ENCODE measurements at places on chromosomes 11 and 22.

- DNase-seq, result no peak
These were observed 10.1 kb downstream of the SIGIRR start for GRCh38 chr11:404551-405264.

DNA sequence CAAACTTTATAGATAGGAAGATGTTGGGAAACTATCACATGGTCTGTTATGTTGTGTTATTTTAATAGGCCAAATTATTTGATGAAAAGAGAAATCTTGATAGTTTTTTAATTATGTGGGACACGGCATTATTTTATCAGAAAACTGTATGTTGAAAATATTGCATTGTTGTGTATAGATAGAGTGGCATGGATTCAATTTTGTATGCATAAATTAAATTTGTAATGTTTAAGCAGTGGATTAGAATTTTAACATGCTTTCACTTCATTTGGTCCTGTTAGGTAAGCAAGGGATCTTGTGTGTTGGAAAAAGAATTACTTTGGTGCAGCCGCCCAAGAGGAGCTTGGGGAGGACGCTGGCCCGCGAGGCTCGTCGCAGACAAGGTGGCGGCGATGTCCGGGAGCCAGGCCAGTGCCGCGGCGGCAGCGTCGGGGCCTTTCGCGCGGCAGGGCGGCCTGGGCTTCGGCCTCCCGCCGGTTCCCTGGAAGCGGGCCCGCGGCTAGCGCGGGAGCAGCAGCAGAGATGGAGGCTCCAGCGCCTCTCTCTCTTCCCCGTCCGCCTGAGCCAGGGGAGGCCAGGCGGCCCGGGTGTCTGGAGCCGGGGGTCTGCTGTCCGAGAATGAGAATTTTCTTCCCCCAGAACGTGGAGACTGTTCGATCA, 82.7 kb downstream of the GGT1 start:
- DNase-seq, result no peak

GRCh38 chr11:78742430-78742829, 167.8 kb upstream of the NARS2 start:
- DNase-seq, result no peak

- no peak for DNase-seq
These were observed 19.3 kb downstream of the TREH start for GRCh38 chr11:118659953-118660680.

GRCh38 chr11:12577725-12578644, 96.2 kb upstream of the TEAD1 start:
- no peak for DNase-seq

GRCh38 chr11:17652556-17652955, 66.8 kb upstream of the MYOD1 start:
- DNase-seq, result no peak

DNA sequence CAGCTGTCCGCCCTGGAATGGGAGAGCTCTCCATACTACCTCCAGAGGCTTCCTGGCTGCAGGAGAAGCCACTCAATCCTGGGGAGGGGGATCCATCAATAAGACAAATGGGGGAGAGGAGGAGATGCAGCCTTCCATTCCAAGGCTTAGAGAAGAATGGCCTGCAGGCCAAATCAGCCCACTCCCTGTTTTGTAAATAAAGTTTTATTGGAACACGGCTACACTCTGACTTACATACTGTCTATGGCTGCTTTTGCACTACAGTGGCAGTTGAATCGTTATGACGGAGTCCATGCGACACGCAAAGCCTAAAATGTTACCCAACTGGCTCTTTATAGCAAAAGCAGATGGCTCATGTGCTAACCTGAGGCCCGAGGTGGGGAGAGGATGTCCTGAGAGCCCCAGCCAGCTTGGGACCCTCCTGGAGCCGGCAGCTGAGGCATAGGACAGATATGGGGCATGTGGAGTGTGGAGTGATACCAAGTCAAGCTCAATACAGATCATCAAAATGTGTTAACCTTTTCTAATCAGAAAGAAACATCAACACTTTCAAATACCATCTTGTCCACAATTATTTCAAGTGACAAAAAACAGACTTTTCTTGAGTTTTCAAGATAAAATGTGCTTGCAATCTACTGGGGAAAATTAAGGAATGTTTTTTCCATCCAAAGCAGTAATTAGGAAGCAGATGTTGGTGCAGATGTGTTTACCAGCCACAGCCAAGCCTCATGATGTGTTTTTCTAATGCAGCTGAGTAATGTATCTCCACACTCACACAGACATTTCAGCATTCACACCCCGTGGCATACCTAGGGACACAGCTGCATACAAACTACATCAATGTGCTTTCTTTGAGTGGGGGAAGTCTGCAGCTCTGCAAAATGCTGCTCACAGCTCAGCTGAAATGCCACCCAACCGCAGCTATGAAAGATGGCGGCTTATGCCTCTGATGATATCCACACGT, 181.6 kb downstream of the SHANK2 start:
- DNase-seq, result no peak

- DNase-seq, result no peak
These were observed 85.0 kb downstream of the ATG16L2 start for GRCh38 chr11:72899238-72899637.

DNA sequence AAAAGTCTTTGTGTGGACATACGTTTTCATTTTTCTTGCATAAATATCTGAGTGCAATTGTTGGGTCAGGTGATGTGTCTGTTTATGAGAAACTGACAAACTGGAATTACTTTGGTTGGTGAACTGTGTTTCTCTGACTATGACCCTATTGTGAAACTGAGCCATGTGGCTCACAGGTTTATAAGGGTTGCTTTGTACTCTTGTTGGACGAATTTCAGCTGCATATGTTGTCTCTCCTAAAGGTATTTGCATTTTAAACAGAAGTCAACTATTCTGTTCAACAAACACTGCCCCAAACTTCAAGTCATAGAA, 34.4 kb upstream of the RASD2 start:
- no peak for DNase-seq

GRCh38 chr22:19455585-19456370, 8.3 kb upstream of the C22orf39 start:
- no peak for DNase-seq

DNA sequence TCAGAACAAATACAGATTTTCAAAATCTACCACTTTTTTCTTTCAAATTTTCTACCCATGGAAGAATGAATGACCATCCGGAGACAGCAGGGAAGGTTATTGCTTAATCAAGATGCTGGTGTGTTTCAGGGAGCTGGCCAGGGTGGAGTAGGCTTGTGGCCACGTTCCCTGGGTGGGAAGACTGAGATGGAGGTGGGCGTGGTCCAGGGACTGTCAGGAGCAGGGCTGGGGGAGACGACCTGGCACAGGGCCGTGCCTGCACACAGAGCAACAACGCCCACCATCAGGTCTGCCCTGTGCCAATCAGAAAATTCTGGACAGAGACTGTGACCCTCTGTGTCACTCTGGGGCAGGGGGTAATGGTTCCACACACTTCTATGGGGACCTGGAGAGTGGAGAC, 7.1 kb upstream of the APOBEC3H start:
- DNase-seq, result no peak

DNA sequence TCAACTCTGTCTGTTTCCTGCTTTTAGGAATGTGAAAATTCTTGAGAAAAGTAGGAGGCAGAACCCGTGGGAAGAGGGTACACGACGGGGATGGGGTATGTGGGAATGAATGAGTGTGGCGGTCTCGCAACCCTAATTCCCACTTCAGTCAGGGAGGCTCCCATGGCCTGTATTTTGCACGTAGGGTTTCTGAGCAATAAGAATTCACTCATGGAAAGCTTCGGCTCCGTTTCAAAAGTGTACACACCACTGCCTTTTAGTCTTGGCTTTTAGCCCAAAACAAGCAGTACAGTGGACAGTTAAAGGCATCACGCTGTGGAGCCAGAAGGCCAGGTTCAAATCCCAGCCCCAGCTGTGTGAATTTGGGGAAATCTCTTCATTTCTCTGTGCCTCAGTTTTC, 116.7 kb downstream of the MN1 start:
- DNase-seq, result no peak

All from activated T-cell treated with anti-CD3 and anti-CD28 coated beads for 1 hour (primary cell).